Stimulated activated CD4-positive, alpha-beta T cell treated with anti-CD3 and anti-CD28 coated beads, Interleukin-12 subunit alpha, Interleukin-12 subunit beta, amount 100 ng/mL, for 24 hours (primary cell): ENCODE measurements at places on chromosomes 16 and 17.

DNA sequence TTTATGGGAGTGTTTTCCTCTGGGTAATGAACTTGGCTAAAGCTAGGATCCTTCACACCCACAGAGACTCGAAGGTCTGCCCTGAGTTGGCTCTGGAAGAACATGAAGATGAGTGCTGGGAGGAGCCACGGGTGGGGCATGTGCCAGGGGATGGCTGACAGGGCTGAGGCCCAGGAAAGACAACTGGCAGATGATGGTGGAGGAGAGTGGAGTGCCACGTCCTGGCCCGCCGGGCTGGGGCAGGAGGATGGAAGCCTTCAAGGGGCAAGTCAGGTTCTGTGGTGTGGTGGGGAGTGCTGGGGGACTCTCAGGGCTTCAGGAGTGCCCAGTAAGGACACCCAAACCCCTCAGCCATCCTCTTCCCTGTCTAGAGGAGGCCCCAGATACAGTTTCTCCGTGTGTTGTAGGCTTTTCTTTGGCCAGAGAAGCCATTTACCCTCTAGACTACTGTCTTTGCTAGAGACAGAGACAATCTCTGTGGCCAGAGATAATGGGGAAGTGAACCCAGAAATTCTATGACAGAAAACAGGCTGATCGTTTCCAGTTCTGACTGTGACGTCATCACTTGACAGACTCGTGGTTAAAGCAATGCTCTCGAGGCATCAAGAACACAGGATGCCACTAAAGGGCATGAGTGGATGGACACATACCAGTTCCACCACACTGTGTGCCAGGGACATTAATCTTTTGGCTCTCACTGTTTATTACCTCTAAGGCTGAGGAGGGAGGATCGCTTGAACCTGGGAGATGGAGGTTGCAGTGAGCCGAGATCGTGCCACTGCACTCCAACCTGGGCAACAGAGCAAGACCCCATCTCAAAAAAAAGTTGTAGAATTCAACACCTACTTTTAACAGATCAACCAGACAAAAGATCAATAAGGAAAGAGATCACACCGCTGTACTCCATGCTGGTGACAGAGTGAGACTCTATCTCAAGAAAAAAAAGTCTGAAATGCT is 18.6 kb upstream of the SLC5A10 start:
- DNase-seq: no peak

- DNase-seq: no peak
These were observed 17.2 kb downstream of the TMEM114 start for GRCh38 chr16:8572919-8573724.

DNA sequence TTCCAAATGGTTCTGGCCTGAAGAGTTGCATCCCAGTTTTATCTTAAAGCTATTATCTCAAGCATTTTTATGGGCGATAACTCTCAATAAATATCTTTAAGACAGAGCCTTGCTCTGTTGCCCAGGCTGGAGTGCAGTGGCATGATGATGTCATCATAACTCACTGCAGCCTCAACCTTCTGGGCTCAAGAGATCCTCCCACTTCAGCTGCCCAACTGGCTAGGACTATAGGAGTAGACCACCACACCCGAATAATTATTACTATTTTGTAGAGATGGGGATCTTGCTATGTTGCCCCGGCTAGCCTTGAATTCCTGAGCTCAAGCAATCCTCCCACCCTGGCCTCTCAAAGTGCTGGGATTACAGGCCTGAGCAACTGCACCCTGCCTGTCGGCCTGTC is 26.1 kb upstream of the CYTH1 start:
- no peak for DNase-seq

DNA sequence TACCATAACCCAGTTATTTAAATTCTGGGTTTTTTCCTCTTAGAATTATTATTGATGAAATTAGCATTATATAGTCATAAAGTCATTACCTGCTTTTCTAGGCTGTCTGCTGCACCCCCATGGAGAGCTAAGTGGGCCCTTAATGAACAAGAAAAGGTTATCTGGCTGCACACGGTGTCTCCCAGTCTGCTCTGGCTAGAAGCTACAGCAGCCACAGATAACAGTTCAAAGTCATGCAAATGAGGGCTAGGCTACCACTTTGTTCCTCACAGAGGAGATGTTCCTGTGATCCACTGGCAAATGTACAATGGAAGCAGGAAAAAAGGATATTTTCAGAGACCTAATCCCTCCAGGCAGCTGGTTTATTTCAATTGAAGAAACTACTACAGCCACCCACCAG is 112.1 kb downstream of the SNX11 start:
- DNase-seq: no peak

DNA sequence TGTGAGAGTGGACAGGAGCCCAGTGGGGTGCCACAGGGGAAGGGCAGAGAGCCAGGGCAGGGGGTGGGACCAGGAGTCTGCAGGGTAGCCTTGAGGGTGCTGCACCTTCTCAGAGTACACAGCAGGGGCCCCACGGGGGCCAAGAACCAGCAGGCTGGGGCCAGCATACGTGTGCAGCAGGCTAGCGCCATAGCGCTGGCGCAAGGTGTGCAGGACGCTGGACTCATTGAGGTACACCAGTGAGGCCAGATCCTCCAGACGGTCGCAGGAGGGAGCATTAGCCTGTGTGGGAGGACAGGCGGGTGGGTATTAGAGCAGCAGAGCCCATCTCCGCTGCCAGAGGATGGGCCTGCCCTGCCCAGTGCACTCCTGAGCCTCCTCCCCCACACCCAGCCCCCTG is 58.8 kb downstream of the MYO18A start:
- no peak for DNase-seq

DNA sequence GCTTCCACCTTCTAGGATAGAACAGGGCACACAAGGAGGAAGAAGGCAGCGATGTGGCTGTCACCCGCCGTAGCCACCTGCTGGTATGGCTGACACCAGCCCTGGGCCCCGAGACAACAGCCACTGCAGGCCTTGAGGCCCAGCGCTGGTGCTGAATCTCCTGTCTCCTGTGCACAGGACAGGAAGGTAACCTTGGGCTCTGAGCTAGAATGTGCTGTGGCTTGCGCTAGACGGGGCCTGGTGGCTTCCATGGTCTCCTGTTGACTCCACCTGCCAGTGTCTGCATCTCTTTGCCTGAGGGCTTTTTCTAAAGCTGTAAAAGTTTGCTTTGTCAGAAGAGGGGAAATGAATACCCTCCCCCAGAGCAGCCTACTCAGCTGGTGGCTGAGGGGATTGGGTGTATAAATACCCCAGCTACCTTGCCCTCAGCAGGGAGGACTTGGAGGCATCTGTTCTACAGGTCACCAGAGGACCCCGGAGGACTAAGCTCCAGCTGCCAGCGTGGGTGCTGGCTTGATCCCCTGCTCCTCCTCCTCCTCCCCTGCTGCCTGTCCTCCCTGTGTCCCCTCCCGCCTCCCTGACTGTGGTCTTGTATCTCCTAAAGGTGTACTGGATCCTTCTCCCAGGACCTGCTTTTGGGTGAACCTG is 76.1 kb upstream of the SDK2 start:
- DNase-seq: no peak

DNA sequence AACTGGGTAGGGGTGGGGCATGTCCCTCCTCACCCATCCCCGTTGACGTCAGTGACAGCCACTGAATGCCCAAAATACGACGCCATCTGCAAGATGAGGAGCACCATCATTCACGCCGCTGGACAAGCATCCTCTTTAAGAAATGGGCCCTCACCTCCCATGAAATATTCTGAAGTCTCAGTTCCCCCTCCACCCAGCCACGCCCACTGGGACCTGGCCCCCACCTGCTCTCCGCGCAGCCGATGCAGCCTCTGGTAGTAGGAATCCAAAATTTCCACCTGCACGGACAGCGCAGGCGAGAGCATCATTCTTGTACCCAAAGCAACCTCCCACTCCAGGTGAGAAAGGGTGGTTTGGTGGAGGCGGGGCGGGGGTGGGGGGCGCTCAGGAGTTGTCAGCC is 5.6 kb downstream of the ITGA2B start:
- DNase-seq: no peak

- DNase-seq: no peak
These were observed 14.4 kb upstream of the GPRC5B start for GRCh38 chr16:19898924-19899604.

DNA sequence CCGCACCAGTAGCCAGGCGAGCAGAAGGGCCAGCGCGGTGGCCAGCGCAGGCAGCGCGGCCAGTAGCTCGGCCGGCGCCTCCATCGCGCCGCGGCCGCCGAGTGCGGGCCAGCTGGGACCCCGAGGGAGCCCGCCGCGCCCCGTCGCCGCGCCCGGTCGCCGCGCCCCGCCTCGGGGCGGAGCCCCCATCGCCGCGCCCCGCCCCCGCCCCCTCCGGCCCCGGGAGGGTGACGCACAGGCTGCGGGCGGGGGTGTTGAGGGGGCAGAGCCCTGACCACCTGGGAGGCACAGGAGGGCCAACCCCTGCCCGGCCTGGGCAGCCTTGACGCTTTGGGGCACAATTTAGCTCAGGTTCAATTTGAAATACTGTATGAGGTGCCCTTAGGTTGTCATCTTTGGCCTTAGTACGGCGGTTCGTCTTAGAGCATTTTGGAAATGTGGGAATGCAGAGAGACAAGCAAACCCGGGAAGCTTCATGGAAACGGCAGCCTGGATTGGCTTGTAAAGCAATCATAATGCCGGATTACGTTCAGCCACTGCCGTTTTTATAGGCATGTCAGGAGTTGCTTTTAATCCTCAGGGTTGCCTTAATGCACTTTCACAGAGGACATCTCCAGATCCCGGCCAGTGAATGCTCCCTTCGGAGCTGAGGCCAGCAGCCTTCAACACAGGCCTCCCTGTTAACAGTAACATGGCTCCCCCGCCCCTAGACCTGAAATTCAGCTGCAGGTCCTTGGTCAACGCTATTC is at the start of gene MXRA7:
Gene MXRA7 (minus strand): TSS at position 103 of the 749 bp plus-strand sequence. CDS start 19 bp downstream, at position 84.
- no peak for DNase-seq

- no peak for DNase-seq
These were observed 155.8 kb upstream of the NETO2 start for GRCh38 chr16:47299587-47299986.

- DNase-seq: no peak
These were observed 168.5 kb upstream of the DYNLRB2 start for GRCh38 chr16:80372341-80372740.

GRCh38 chr16:48556913-48557351 is 53.0 kb downstream of the N4BP1 start:
- DNase-seq: no peak

DNA sequence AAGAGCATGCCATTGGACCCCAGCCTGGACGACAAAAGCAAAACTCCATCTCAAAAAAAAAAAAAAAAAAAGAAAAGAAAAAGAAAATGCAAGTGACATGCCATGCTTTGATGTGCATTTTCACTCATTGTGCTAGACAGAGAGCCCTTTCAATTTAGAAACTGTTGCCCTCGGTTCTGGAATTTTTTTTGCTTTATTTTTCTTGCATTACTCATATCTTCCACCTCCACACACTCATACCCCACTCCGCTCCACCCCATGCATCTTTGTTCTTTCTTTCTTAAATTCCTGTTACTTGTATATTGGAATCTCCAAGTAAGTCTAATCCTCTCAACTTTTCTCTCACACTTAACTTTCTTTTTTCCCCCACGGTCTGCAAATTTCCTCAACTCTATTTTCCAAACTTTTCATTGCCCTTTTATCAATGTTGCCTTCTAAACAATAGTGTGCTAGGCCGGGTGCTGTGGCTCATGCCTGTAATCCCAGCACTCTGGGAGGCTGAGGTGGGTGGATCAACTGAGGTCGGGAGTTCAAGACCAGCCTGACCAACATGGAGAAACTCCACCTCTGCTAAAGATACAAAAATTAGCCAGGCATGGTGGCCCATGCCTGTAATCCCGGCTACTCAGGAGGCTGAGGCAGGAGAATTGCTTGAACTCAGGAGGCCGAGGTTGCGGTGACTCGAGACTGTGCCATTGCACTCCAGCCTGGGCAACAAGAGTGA is 16.8 kb upstream of the SUZ12 start:
- DNase-seq: no peak

DNA sequence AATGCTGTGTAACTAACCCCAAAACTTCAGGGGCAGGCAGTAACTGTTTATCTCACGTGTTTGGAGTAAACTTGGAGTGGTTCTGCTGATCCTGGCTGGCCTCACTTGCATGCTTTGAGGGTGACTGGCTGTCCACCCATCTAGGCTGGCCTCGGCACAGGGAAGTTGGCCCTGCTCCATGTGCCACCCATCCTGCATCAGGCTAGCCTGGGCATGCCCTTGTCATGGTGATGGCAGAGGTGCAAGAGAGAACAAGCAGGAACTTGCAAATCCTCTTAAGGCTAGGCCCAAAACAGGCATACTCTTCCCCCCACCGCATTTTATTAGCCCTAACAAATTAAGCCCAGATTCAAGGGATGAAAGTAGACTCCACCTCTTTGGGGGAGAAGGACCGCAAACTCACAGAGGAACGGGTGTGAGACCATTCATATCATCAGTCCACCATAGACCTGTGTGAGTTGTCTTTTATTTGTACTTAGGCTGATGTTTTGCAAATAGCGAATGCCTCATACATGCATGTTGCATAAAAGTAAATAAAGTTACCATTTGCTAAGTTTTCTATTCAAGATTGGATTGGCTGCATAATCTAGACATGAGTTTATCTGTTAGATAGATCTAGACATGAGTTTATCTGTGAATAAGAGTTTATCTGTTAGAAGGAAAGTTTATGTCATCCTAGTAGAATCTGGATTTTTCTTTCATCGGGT is 221.0 kb downstream of the CCDC182 start:
- DNase-seq: no peak
